ENCODE measurements at places on chromosomes 4 and X.

DNA sequence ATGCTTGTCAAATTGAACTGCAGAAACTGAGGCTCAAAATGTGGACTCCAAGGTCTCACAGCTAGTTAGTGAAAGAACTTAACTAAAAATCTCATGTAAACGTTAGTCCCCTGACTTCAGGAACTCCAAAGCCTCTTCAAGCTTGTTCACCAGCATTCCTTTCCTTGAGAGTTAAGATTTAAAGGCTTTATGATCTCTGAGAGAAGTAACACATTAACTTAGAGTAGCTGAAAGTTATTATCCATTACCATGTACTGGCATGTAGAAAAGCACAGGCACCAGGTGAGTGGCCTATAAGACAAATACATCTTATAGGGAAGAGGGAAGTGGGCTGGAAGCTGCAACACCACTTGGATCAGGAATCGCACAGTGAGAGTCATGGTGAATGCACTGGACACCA, 15.3 kb downstream of the PARM1 start:
- DNase-seq: no peak

DNA sequence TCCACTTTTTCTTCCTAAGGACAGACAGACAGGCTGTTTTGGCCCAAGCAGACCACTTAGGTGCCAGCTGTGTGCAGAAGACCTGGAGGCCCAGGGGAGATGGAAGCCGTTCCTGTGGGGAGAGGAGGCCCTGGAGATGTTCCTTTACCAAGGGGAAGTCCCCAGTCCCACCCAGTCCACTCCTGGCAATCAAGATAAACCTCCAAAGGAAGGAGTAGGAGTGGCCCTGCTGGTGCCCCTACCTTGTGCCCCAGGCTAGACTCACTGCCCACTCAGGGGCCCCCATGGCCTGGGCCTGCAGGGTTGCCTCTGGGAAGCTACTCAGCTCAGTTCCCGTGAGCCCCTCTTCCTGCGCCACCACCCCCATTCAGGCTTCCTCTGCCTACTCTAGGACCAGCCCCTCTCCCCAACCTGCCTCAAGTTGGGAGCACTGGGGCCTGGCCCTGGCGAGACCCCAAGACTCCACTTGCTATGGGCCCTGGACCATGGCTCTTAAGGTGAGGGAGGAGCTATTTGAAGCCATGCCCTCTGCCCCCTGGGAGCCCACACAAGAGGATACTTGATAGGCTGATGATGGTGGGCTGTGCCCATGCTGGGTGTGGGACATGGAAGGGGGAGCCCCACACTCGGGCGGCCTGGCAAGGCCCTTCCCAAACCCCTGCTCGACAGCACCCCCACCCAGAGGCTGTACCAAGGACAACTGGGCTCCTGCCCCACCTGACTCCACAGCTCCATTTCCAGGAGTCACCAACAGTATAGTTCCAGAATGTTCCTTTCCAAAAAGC, 24.8 kb upstream of the RNF4 start:
- DNase-seq: no peak

GRCh38 chrX:24229976-24230375, 80.4 kb downstream of the ZFX start:
- DNase-seq: no peak

- no peak for DNase-seq
These were observed 210.7 kb downstream of the PPP1R2C start for GRCh38 chrX:42567268-42567667.

DNA sequence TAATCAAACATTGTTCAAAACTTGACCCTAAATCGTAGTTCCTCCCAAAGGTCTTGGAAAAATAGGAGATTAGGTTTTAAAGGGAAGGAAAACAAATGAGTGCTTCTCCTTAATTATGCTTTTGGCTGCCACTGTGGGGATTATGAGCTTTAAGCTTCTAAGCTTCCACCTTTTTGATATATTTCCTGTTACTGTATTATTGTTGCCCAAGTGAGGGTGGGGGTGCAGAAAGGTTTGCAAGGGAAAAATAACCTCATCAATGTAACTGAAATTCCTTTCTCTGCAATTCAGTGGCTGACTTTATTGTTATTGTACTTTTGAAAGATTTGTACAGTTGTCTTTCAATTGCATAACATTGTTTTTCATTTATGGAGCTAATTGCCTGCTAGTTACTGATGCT, 285.1 kb downstream of the FRMPD4 start:
- no peak for DNase-seq

- DNase-seq: no peak
These were observed 68.2 kb upstream of the TENM3 start for GRCh38 chr4:182174979-182175378.

- no peak for DNase-seq
These were observed 418.6 kb upstream of the DIPK2B start for GRCh38 chrX:45619290-45619689.

DNA sequence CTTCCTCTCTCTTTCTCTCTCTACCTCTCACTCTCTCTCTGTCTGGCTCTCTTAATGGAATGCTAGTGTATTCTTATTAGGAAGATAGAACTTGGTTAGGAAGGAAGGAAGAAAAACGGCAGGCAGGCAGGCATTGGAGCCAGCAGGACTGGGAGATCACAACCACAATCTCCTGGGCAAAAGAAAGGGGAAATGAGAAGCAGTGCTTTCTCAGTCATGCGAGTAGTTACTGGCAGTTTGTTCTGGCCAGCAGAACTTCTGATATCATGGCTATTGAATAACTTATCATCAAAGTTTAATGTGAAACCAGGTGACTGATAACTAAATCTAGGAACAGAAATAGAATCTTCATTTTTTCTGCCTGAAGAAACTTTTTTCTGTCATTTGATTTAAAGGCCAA, 60.9 kb upstream of the PAGE1 start:
- DNase-seq: no peak

DNA sequence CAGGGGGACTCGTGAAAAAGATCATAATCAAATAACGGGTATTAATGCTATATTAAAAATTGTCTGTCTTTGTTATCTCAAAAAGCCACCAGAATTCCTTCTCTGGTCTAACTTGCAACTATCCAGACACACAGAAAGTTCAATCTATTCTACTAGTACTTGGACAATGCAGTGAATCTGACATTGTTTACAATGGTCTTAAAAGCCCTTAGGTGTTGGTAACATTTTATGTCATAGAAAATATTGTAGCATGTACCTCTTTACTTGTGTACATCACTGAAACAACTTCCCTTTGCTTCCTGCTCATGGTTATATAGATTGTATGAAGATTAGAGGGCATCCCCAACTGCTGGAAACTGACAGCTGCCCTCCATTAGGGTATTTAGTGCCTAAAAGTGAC, 71.1 kb upstream of the PPP3CA start:
- no peak for DNase-seq

GRCh38 chrX:115013705-115014104, 3.7 kb downstream of the IL13RA2 start:
- no peak for DNase-seq

- no peak for DNase-seq
These were observed 750.5 kb downstream of the FAM133A start for GRCh38 chrX:94424456-94424855.

GRCh38 chr4:102441978-102442911, 58.9 kb upstream of the NFKB1 start:
- DNase-seq: no peak

- DNase-seq: peak; percentile 54
These were observed 424.5 kb upstream of the CTSO start for GRCh38 chr4:156378033-156378665.

DNA sequence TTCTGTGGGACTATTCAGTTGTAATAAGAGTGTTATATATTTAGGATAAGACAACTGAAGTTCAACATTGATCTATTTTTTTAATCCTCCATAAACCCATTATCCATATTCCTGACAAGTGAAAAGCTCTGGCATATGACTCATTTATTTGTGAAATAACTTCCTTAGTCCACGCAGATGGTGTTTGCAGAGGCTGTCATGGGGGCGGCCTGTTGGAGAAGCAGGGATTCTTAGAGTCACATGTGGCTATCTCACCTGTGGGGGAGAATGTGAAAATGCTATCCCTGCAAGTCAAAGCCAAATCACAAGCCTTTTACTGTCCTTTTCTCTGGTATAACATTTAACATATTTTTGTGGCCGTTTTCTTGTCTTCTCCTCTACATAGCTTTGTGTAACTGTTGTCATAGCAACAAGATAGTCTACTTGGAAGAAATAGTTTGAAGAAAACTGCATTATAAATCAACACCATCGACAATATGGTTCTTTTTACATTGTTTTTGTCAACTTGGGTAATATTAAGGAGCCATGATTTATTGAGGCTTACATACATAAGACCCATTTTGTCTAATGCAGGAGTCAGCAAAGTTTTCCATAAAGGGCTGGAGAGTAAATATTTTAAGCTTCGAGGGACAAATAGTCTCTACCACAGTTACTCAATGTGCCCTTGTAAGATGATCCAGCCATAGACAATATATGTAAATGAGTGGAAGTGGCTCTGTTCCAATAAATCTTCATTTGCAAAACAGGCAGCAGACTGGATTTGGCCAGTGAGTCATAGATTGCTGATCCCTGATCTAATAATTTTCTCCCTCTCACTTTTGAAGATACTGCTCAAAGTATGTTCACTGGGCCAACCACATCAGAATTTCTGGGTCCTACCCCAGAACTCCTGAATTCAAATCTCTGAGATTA, 395.0 kb downstream of the DTHD1 start:
- DNase-seq: no peak

- DNase-seq: no peak
These were observed 303.4 kb downstream of the RAB28 start for GRCh38 chr4:13180701-13181100.

- DNase-seq: no peak
These were observed 823 bp upstream of the MAN2B2 start for GRCh38 chr4:6573986-6574746.

DNA sequence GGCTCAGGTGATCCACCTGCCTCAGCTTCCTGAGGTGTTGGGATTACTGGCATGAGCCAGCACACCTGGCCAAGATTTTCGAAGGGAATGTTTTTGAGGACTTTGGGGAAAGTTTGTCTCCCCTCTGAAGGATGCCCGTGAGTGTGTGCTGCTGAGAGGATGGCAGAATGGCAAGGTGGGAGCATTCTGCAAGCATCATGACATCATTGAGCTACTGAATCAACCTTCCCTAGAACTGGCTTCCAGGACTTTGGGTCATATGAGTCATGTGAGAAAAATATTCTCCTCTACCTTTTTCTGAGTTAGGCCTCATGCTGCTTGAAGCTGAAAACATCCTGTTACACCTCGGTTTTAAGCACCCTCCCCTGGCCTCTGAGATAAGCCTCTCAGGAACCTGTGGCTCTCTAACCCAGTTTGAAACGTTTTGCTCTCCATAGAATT, 31.0 kb downstream of the TMEM131L start:
- no peak for DNase-seq

- DNase-seq: no peak
These were observed 10.7 kb upstream of the SPCS3 start for GRCh38 chr4:176309046-176309445.

DNA sequence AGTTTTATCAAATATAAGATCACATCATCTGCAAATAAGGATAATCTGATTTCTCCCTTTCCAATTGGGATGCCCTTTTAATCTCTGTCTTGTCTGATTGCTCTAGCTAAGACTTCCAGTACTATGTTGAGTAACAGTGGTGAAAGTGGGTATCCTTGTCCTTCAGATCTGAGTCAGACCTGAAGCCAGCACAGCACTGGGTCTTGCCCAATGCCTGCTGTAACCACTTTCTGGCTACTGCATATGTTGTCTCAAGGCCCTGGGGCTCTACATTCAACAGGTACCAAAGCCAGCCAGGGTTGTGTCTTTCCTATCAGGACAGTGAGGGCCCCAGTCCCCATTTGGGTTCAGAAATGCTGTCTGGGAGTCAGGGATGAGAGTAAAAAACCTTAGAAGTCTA, 90.3 kb downstream of the CYSLTR1 start:
- DNase-seq: no peak

DNA sequence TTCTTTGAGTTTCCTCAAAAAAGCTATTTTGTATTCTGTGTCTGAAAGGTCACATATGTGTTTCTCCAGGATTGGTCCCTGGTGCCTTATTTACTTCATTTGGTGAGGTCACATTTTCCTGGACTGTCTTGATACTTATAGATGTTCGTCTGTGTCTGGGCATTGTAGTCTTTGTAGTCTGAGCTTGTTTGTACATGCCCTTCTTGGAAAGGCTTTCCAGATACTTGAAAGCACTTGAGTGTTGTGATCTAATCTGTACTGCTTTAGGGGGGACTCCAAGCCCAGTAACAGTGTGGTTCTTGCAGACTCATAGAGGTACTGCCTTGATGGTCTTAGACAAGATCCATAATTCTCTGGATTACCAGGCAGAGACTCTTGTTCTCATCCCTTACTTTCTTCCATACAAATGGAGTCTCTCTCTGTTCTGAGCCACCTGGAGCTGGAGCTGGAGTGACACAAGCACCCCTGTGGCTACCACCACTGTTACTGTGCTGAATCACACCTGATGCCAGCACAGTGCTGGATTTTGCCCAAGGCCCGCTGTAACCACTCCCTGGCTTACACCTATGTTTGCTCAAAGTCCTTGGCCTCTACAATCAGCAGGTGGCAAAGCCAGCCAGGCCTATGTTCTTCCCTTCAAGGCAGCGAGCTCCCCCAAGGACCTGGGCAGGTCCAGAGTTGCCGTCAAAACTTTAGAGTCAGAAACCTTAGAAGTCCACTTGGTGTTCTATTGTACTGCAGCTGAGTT, 72.3 kb upstream of the EFHC2 start:
- DNase-seq: no peak

DNA sequence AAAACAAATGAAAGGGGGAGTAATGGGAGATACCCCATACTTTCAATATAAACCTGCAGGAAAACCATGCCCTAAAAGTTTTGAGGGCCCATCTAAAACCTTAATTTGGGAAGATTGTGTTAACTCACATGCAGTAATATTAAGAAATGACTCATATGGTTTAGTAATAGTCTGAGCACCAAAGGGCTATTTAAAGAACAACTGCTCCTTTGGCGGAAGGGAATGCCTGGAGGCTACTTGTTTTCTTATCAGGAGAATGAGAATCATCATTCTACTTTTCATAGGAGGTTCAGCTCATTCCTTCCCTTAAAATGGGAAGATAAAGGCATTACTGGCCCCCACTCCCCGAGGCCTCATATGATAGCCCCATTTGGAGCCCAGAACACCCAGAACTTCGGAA, 47.6 kb downstream of the SPIN3 start:
- DNase-seq: no peak

- DNase-seq: no peak
These were observed 33.6 kb upstream of the JADE1 start for GRCh38 chr4:128775916-128776315.

DNA sequence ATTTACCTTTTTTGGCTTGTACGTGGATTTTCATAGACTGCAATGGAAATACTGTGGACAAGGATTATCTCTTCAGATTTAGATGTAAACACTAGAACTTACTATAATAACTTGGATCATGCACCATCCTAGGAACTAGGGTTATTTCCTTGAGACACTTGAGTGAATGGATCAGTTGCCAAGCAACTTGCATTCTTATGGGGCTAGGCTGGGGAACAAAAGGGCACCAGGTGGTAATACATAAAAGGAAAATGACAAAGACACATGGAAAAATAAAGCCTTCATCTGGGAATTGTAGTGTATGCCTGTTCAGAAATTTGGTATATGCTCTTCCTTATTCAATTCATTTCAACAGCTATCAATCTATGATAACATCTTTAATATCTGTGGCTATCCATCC, 247.1 kb downstream of the SPRY1 start:
- DNase-seq: no peak

- DNase-seq: no peak
These were observed 32.1 kb downstream of the TAPT1 start for GRCh38 chr4:16194214-16194613.
